Smooth muscle cell of the coronary artery (primary cell): ENCODE measurements at places on chromosomes 5 and 9. TPM values are rescaled to one million over a fixed set of nuclear protein-coding genes. Genes with fewer than 3 reads are reported as not detected.

Gene CYLC2
- not detected in 2 replicates for total RNA-seq

Gene IL5
- not detected in 2 replicates for total RNA-seq

Gene LECT2
- not detected in 2 replicates for total RNA-seq

Gene DNAI1
- not detected in 2 replicates for total RNA-seq

Gene CDKN2A
- 19.0 and 44.6 TPM in 2 replicates for total RNA-seq

Gene TRPM6
- total RNA-seq = under 0.01 TPM in 1 of 2 replicates, not detected in the other

Gene NME5
- total RNA-seq = 0.60 and 2.1 TPM in 2 replicates
